Cardiac fibroblast (primary cell): ENCODE measurements at places on chromosomes 13 and 19.
A peak's percentile ranks its signal among the peaks of the same experiment; 100 is the strongest.

GRCh38 chr13:46715363-46715762 lies 81.6 kb downstream of the ESD start:
- DNase-seq: no peak

DNA sequence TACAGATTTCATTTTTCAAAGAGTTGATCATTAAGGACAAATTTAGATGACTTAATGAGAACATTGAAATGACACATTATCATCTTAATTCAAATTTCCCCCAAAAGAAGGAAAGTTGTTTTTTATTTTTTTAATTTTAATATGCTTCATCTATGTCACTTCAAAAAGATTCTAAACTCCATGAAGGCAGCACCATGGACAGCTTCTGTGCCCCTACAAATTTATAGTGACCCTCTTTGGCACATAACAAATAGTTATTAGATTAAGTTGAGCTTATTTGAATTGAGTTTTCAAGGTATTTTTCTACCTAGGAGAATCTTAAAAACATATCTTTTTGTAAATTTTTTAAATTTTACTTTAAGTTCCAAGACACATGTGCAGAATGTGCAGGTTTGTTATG lies 198.6 kb downstream of the DCT start:
- DNase-seq: no peak

GRCh38 chr19:28857967-28858366 lies 355.0 kb downstream of the UQCRFS1 start:
- DNase-seq: no peak

DNA sequence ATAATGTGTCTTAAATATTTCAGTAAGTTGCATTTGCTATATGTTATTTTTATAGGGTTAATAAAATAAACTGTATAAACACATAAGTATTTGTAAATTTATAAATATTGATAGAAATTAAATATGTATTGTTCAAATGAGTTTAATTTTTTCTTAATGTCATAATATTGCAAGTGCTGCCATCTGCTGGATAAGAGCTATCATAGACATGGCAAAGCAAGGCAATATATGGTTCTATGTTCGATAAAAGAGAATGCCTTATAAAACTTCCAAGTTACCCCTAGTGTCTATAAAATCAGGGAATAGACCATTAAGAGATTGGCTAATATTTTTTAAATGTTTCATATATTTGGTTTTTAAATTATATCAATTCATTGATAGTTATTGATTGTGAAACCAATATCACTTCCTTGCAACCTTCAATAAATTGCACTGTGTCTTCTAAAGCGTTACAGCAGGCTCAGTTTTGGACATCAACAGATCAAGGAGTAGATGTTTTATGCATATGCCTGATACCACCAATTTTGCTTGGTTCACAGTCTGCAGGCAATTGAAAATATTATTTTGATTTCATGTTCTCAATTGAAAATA lies 29.0 kb upstream of the SLITRK6 start:
- DNase-seq: peak; percentile 38

DNA sequence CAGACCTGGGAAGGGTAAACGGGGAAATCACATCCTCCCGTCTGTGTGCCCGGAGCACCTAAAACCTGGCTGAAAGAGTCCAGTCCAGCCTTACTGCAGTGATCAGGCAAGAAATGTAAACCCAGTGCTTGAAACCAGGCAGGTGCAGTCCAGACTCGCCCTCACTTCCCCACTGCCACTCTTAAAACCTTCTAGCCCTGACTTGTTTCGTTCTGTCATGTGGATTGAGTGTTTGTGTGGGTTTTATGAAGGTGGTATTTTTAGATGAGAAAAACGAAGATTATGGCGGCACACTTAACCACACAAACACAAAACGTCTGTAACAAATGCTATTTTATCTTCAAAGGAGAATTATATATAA lies 839 bp upstream of the CKAP2 start:
- DNase-seq: peak; percentile 4

DNA sequence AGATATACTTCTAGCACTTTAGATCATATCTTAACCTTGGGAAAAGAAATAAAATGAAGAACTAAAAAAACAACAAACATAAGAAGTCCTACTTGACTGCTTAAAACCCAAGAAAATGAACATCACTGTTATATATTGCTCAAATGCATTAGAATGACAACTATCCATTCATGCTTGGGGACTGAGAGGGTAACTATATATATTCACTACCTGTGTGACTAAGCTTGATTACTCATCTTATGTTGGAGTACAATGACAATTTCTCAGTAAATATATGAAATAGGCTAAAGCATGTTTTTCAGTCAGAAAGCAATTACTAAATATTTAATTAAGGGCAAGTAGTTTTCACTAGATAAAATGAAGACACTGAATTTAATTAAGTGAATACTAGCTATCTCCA lies 40.1 kb downstream of the ZC3H13 start:
- DNase-seq: no peak

DNA sequence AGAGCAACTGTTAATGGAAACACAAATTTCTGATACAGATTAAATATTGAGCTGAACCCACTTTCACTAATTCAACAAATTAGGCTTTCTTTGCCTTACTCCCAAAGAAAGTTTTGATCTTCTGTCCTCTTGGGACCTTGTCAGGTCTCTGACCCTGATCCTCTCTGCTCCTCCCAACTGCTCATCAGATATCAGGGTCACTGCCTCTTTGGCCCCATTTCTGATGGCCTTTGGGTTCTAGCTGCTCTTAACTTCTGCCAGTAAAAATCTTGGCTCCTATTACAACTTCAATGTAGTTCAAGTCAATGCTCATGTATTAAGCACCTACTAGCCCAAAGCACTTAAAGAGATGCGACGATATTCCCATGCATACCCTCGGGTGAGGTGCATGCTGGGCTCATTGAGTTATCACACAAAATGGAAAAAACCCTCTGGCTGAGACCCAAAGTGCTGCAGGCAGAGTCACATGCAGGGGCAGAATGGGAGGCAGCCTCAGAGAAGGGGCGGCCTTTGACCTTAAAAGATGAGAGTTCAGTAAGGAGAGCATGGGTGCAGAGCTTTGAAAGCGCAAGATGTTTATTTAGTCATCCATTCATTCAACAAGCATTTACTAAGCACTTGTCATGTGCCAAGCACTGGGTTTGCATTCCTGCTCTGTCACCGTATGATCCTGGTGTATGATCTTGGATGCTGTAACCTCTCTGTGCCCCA lies 183.4 kb downstream of the USP12 start:
- no peak for DNase-seq

DNA sequence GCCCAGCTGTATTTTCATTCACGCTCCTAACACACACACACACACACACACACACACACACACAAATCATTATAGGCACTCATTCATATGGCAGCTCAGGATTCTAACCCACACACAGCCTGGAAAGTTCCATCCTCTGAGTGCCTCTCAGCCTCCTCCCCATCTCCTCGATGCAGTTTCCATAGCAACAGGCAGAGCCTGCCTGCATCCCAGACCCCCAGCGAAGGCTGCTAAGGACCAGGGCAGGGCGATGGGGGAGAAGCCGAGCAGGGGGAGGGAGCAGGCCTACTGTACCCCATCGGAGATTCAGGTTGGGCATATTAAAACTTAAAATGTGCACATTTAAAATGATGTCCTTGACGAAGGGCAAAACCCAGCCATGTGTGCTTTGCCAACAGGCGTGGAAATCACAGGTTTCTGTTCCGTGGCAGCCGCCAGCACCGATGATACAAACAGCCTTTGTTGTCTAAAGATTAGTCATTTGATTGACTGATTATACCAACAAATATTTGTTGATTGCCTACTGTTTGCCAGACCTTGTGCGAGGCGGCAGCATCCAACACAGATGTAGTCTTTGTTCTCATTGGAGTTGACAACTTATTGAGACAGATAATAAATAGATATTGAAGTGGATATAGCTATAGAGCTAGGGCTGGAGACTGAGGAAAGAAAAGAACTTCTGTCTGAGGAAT lies 43.8 kb upstream of the USP29 start:
- no peak for DNase-seq

DNA sequence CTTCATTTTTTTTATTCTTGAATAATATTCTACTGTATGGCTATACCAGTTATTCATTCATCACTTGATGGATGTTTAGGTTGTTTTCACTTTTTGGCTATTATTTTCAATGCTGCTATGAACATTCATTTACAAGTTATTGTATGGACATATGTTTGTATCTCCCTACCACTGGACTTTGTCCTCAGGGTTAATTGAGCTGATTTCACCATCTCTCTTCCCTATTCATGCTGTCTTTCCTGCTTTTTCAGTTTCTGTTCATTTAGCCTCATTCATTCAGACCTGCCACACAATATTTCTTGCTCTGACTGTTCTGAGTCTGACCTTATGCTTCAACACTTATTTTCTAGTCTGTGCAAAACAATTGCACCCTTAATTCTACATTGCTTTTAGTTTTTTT lies 12.3 kb upstream of the C1QTNF9B start:
- no peak for DNase-seq

GRCh38 chr19:9847087-9847671 lies 12.1 kb downstream of the PIN1 start:
- peak; percentile 95 for DNase-seq

GRCh38 chr19:38634757-38635482 lies 12.5 kb upstream of the ACTN4 start:
- DNase-seq: peak; percentile 70

DNA sequence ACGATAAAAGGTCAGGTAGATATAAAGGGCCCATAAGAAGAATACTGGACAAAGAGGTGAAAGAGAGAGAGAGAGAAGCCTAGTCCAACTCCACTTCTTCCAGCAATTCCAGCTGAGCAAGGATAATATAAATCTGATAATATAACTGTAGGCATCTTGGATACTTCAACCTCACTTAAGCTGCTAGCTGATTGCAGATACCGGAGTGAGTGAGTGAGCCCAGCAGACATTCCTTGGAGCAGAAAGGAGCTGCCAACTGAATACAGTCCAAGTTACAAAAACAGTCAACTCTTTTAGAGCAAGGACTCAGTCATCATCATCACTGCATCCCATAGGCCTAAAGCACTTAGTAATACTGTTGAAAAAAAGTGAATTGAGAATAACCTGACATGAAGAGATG lies 387.6 kb downstream of the SLITRK6 start:
- peak; percentile 2 for DNase-seq

GRCh38 chr13:98349731-98350305 lies 172.7 kb upstream of the RNF113B start:
- no peak for DNase-seq

GRCh38 chr19:35031072-35031881 lies 1.0 kb downstream of the SCN1B start:
- DNase-seq: peak; percentile 30

DNA sequence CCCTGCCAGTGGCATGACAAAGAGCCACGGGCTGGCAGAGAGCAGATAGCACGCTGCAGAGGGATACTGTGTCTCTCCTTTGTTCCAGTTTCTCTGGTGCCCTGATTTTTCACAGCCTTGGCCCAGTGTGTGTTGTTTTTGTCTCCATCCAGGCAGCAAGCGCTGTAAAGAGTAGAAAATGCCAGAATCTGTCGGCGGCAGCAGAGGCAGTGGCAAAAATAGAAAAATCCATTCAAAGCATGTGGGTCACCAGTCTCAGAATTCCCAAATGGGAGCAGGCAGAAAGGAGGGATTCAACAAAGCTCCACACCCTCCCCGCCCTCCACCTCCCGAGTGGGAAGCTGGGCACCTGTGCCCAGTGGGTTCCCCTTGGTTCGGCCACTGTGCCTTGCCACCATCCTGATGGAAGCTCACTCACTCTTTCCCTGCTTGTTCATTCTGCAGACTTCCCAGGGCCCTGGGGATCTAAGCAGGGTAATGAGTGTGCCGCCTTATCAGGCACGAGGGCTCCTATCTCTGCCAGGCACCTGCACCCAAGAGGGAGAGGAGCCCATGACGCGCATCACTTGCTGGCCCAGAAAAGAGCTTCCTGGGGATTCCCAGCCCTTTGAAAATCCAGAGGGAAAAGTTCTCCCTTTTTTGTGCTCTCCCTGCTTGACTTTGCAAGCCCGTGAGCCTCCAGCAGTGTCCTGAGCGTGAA lies 416.9 kb downstream of the IRS2 start:
- DNase-seq: no peak

DNA sequence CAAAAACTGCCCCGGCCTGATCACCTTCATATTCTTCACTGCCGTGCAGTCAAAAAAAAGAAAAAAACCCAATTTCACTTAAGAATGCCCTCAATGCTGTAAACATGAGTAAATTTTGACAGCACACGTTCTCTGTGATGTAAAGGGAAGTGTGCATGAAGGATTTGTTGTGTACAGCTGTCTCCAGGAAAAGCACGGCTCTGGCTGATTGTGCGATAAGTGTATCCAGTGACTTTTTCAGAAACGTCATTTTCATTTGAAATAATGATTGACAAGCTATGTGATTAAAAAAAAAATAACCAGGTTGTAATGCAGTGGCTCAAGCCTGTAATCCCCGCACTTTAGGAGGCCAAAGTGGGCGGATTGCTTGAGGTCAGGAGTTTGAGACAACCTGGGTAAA lies 39.6 kb downstream of the ANKRD10 start:
- DNase-seq: no peak

- no peak for DNase-seq
Measured at GRCh38 chr13:85427416-85427815, 371.8 kb downstream of the SLITRK6 start.

- peak; percentile 42 for DNase-seq
Measured at GRCh38 chr13:105202354-105202753, 1333.1 kb downstream of the EFNB2 start.

GRCh38 chr13:97215325-97215724 lies 6.8 kb upstream of the MBNL2 start:
- no peak for DNase-seq

DNA sequence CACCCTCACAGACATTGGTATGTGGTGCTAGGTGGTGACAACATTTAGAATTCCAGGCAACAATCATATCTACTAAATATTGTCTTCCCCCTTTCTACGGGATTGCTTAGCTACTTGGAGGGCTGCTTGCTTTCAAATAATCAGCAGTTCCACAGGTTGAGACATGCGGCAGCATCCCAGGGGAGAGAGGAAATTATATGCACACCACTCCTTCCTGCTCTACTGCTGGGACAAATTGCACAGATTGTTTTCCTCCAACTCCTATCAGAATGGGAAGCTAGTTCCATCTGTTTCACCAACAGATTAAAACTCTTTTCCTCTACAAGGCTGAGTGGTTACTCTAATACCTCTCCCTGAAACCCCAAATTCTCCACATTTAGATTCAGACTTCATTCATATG lies 275.4 kb downstream of the DNAJC15 start:
- DNase-seq: no peak

DNA sequence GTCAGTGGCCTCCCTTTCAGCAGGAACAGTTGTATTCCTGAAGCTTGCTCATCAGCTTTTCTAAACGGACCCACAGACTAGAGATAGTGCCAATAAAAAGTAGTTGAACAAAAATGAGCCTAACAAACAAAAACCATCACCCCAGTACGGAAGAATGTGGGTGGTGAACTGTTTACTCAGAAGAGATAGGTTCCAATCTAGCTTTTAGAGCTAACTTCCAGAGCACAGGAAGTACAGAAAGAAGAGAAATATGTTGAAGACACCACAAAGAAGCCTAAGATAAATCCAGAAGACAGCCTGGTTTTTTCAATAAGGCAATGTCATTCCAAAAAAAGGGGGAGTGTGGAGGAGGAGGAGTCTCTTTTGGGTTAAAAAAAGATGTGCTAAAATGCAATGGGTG lies 2.8 kb upstream of the LMO7 start:
- DNase-seq: peak; percentile 85
